ENCODE measurements at places on chromosomes 7 and 10.

- DNase-seq, result no peak
These were observed 162.8 kb upstream of the ZMIZ1 start for GRCh38 chr10:78905957-78906308.

- DNase-seq, result peak; percentile 87
These were observed 89.2 kb downstream of the PAXIP1 start for GRCh38 chr7:154913638-154914307.

- no peak for DNase-seq
These were observed 39.1 kb downstream of the PDE1C start for GRCh38 chr7:32030904-32031692.

- DNase-seq, result no peak
These were observed 181.6 kb downstream of the SND1 start for GRCh38 chr7:127833641-127834040.

DNA sequence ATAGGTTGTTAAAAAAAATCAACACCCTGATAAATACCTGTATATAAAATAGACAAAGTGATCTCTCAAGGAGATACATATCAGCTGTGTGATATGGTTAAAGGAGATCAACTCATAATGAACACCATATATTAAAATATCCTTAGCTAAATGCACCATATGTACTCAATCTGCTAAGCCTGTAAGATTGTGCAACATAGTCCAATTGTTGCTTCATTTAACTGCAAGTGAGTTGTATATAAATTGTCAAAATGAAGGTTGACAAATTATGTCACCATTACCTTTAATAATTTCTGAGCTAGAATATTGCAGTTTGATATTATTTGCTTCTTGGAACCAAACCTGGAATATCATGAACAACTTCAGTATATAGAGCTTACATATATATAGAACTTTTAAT lies 283.7 kb downstream of the MALRD1 start:
- no peak for DNase-seq

DNA sequence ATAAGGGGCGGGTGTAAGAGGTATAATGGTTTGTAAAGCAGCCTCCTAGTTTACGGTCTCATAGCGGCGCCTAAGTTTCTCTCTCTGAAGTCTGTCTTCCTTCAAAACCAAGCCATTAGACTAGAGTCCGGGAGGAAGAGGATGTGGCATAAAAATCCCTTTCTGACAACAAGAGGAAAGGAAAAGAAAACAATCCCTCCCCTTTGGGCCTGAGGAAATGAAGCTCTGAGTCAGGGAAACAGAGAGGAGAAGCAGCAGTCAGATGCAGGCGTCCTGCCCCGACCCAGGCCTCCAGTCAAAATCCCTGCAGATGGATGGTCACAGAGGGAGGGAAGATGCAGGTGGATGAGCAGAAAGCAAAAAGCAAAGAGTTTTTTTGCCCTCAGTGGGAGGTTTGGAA lies 23.7 kb downstream of the PARP12 start:
- no peak for DNase-seq

GRCh38 chr7:101216860-101217387 lies 457 bp downstream of the PLOD3 start:
- DNase-seq, result no peak

- no peak for DNase-seq
These were observed 89.7 kb downstream of the HIPK2 start for GRCh38 chr7:139687980-139688632.

DNA sequence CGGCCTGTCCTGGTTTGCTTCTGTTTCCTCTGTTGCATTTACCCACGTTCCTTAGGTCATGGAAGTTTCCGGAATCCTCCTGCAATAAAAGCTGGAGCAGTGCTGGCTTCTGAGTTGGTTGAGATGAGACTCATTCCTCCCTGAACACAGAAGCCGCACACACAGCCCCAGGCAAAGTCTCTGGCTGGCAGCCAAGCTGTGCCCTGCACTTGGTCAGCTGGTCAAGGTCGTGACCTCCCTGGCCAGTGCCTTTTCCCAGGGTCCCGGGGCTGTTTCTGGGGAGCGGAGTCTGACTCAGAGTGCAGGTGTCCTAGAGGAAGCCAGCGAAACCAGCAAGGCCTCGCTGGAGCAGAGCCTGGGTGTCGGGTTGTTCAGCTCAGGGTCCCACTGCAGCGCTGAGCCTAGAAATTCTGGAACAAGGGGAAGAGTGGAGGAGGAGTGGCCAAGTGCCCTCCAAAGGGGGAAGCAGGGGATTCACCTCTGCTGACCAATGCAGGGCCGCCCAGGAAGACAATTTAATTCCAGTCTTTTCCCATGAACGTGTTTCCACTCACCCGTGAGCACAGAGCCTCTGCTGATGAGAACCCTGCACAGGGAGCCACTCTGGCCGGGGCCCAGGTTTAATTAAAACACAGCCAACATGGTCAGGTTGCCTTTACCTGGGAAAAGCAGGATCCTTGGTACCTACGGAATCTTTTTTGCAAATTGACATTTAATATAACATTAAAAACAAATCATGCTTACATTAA lies 245.5 kb upstream of the PPP2R2D start:
- DNase-seq, result no peak

- no peak for DNase-seq
These were observed 904 bp upstream of the CCDC7 start for GRCh38 chr10:32445036-32445435.

DNA sequence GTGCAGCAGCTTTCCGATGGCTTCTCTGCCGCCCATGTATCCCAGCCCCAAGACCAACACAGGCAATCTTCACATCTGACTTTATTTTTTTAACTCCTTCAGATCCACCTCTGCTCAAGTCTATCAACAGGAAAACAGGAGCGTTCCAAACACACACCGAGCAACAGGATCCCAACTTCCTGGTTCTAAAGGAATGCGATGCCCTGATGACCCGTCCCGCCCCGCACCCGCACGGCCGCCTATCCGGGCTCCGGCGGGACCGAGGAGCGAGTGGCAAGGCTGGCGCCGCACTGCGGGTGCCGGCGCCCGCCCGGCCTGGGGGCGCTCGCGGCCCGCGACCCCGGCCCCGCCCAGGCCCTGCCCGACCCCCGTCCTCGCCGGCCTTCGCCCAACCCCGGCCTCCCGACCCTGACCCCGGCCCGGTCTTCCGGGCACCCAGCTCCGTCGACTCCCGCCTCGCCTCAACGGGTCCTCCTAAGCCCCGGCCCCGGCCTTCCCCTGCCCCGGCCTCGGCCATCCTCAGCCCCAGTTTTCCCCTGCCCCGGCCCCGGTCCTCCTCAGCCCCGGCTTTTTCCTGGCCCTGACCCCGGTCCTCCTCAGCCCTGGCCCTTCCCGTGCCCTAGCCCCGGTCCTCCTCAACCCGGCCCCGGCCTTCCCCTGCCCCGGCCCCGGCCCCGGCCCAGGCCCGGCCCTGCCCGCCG lies 730 bp downstream of the LARP4B start:
- DNase-seq, result peak; percentile 81

DNA sequence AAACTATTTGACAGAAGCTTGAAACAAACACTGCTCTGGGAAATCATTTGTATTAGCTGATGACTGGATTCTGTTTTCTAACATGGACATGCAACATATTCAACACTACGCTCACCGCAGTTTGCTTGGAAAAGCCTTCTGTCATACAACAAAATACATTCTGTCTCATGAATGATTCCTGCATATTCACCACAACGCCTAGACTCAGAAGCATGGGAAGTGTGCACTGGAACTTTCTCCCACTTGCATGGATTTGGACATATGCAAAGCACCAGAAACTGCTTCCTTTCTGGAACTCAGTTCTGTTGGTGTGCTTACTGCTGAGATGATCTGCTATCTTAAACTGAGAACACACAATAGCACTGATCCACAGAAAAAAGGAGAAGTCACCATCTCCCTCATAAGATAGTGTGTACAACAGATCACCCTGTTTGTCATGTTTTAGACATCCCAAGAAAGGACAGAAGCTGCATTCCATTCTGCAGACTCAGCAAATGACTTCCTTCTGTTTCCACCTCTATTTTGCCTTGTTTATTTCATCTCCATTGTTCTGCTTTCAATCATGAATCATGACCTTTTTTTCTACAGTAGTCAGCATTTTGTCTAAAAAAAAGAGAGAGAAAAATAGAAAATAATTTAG lies 115.8 kb downstream of the HTR7 start:
- peak; percentile 20 for DNase-seq

GRCh38 chr10:99870123-99870730 lies 87.8 kb downstream of the ABCC2 start:
- no peak for DNase-seq

DNA sequence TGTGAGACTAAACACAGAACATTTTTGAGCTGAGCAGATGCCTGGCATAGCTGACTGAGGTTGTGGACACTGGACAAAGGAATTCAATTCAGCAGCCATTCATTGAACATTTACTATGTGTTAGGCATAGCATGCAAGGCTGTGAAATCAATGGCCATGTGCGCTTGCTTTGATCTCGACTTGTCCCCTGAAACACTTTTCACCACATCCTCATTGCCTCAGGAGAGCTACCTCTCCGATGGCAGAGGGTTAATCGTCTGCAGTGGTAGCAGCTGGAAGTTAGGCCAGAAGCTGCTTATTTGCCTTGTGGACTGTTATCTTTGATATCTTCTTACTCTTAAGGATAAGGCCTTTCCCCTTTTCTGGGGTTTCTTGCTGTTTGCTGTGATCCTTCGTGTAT lies 297.8 kb downstream of the AUTS2 start:
- no peak for DNase-seq

GRCh38 chr7:74441801-74442200 lies 11.9 kb upstream of the GTF2IRD1 start:
- DNase-seq, result no peak

GRCh38 chr10:62166331-62167131 lies 102.1 kb downstream of the RTKN2 start:
- DNase-seq, result peak; percentile 85

DNA sequence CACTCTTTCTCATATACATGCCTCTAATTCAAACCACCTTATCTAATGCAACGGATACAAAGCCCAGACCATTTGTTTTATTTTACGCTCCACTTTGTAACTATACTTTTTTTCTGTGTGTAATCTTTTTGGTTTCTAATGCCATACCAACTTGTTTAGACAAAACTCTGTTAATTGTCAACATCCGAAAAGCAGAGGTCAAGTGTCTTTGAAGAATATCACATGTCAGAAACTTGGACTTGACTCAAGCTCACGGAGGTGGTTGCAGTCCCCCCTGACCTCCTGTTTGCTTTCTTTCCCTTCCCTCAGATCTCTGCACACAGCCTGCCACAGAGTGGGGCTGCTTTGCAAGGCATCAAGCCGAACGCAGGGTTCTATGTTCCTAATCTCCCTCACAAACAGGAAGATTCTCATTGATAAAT lies 698.9 kb downstream of the PARD3 start:
- no peak for DNase-seq

GRCh38 chr10:103177123-103177522 lies 15.9 kb downstream of the NT5C2 start:
- no peak for DNase-seq

DNA sequence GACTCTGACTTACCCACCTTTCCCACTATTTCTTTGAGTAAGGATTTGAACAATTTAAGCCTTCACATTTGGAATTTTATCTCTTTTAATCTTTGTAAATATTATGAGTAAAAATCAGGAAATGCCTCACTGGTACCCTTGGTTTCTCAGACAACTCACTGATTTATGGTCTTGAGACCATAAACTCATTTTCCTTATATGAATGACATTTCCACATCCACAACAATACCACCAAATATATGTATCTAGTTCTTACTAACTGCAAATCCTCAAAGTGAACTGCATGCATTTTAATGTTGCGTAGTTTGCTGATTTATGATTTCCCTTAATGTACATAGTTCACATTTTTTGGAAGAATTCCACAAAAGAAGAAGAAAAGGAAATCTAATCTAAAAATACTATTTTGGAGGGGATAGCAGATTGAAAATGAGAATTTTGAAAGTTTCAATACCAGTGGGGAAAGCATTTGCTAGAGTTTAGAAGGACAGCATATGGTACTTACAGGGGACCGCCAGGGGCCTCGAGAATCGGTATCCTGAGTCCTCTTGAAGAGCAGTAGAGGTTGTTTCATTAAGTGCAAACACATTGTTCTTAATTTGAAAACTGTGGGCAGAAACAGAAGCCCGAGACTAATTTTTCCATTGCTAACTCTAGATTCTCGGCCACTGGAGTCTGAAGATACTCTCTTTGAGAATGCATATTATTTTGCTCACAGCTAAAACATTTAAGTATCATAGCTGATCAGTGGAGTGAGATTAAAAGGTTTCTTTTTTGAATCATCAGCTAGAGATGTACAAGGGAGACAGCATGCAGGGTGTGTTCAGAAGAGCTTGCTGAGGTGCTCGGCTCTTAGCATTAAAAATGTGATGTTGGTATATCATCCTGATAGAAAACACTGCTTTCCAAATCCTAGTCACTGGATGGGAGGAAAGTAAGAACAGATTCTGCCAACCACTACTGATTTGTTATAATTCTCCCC lies 964.0 kb downstream of the GATA3 start:
- DNase-seq, result no peak

- peak; percentile 18 for DNase-seq
These were observed 127.6 kb downstream of the TNS3 start for GRCh38 chr7:47454069-47454973.

GRCh38 chr10:108469940-108470339 lies 1305.4 kb upstream of the SORCS1 start:
- DNase-seq, result peak; percentile 56

DNA sequence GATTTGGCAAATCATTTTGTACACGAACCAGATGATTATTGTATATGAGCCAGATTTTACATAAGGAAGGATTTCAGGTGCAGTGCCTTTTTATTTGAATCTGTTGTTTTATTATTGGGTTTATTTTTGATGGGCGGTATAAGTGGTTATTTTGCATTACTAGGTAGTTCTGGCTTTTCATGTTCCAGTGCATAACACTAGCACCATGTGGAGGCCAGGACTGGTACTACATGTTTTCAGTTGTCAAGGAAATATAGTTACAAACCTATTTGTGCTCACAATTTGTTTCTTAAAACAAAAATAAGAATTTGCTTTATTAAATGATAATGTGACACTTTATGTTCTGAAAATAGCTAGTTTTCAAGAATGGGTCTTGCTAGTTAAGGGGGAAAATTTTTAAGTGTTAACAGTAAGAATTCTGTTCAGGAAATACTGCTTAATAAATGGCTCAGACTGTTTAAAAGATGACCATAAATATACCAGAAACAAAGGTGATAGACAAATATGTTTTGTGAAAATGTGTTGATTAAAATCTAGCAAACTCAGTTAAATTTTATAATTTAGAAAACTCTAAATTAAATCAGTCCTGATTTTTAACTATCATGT lies 7.1 kb upstream of the SEMA3E start:
- DNase-seq, result peak; percentile 22

GRCh38 chr7:38178695-38179344 lies 775 bp downstream of the STARD3NL start:
- DNase-seq, result peak; percentile 73

- DNase-seq, result peak; percentile 7
These were observed 11.4 kb downstream of the PTPRN2 start for GRCh38 chr7:158576050-158576762.

DNA sequence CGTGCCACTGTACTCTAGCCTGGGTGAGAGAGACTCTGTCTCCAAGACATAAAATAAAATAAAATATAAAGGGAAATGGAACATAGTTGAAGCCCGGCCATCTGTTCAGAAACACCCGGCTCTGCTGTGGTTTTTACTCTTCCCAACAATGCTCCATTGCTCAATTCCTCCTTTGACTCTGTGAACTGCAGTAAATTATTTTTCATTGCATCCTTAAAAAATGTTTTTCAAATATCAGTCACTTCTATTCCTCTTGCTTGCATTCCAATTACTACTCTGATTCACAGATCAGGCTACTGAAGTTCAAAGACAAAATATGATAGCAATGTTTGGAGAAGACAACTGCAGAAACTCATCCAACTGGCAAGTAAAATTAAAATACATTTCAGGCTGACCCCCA lies 983.0 kb downstream of the SORCS1 start:
- no peak for DNase-seq
